Aorta (tissue), 5 donors: ENCODE measurements at places on chromosomes 11 and 22. TPM values are rescaled to one million over a fixed set of nuclear protein-coding genes. Genes with fewer than 3 reads are reported as not detected.

The SULT4A1 gene
- not detected for total RNA-seq

The P2RY2 gene
- 2.9 TPM for total RNA-seq

The KCNQ1 gene
- total RNA-seq: 11.5 TPM

DNA sequence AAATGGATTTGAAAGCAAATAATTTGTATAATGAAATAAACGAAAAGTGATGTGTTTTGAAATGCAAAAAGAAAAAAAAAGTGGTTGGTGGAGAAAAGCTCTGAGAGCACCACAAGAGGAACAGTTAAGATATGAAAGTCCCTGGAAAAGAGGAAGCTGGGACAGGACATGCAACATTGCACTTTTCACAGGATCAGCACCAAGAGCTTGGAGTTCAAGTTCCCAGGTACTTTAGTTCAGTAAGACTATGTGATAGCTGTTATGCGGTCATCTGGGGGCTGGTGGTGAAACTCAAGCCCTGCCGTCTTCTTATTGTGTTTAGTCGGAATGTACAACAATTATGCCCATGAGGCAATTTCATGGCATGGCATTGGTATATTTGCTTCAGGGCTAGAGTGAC, 17.1 kb upstream of the MS4A4A start:
- DNase-seq: no peak

- DNase-seq: no peak
These were observed 125.8 kb downstream of the DCDC1 start for GRCh38 chr11:31243706-31244105.

GRCh38 chr11:115453693-115454490, 50.3 kb downstream of the CADM1 start:
- DNase-seq: no peak

GRCh38 chr11:126158054-126158791, 53.2 kb downstream of the RPUSD4 start:
- no peak for DNase-seq

DNA sequence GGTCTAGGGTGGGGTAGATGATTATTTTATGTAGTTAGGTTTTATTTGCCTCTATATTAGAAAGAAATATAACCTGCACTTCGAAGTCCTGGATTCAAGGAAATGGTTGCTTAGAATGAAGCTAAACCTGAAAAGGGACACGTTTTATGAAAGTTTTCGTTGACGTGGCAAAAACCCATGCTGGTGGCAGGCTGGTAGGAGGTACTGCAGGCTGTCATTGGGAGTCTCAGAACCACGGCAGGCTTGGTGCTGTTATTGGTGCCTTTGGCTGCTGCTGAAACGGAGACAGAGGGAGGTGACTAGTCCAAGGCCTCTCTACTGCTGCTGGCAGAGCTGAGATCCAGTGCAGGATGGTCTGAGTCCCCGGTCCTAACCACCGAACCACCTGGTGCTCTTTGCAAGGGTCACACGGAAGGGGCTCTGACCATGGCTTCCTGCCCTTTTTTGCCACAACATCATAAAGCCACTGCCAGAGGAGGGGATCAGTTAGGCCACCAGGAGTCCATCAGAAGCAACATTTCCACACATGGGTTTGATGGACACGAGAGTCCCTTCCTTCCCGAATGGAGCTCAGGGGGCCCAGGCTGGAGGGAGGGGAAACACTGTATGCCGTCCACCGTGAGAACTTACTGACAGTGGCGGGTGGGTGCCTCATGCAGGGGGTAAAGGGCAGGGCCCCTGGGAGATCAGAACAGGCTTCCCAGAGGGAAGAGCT, 13.4 kb downstream of the CSF2RB start:
- no peak for DNase-seq
